CD4-positive, alpha-beta memory T cell (primary cell): ENCODE measurements at places on chromosomes 12 and 14. TPM values are rescaled to one million over a fixed set of nuclear protein-coding genes. Genes with fewer than 3 reads are reported as not detected.

Gene TMEM179
- total RNA-seq, result not detected

DNA sequence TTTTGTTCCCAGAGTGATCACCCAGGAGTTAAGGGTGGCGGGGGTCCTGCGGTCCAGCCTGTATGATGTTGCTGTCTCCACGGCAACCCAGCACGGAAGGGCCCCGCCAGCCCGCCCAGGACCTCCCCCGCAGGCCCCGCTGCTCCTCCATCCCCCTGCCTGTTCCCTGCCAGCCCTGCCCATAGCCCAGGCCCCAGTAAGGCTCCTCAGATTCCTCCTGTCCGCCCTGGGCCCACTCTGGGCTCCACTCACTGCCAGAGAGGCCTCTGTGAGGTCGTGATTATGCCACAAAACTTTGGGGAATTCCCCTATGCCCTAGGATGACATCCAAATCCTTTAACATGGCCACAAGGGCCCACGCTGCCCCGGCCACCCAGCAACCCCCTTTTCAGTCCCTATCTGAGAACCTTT lies 20.8 kb downstream of the HSP90AA1 start:
- no peak for DNase-seq

- no peak for DNase-seq
These were observed 210.8 kb downstream of the PCNX1 start for GRCh38 chr14:71117839-71118743.

GRCh38 chr12:68122236-68122920 lies 37.2 kb downstream of the IFNG start:
- no peak for DNase-seq

GRCh38 chr12:4280351-4281163 lies 7.0 kb downstream of the CCND2 start:
- DNase-seq, result no peak
